Stimulated activated CD4-positive, alpha-beta T cell treated with anti-CD3 and anti-CD28 coated beads, Interleukin-1b, Interleukin-23, amount 100 ng/mL, for 24 hours (primary cell): ENCODE measurements at places on chromosomes 6 and 20.

DNA sequence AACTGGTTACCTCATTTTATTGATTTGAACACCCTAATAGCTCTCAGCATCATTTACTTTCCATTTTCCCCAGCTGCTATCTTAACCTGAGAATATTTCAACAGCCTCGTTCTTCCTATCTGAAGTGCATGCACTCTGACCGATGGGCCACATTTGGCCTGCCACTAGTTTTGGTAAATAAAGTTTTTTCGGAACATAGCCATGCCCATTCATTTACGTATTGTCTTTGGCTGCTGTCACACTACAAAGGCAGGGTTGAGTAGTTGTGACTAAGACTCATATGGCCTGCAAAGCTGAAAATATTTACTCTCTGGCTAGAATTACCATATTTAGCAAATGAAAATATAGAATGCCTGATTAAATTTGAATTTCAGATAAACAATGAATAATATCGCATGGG lies 10.8 kb downstream of the ADGRF4 start:
- DNase-seq, result no peak

GRCh38 chr6:141026504-141026903 lies 1106.2 kb upstream of the GJE1 start:
- no peak for DNase-seq

DNA sequence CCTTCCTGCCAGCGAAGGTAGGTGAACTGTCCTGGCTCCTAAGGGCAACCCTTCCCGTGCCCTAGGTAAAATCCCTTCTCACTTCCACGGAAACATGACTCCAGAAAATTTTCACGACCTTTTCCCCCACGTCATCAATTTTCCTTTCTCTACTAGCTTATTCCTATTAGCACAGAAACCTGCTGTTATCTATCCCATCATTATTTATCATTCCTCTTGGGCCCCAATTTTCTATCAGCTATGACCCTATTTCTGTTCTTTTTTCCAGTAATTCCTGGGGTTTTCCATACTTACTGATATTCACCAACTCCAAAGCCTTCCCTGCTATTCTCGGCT lies 23.8 kb upstream of the GCM1 start:
- no peak for DNase-seq

DNA sequence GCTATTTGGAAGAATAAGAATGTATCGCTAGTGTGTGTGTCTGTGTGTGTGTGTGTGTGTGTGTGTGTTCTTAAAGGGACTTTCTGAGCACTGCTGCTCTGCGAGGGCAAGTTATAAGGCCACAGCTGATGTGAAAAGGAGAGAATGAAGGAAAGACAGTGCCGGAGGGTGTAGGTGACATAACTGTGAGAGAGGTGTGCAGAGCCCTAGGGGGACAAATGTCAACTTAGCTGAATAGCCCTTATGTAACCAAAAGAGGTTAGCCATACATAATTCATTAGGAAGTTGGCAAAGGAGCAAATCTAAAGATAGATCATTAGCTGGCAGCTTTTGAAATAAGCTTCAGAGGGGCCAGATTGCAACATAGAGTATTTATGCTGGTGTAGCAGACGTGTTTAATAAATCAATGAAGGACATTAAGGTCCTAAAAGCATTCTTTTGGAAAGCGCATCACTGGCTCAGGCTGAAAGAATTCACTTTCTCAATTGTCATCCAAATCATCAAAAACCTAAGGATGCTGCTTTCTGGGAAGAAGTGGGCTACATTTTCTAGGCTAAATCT lies 81.0 kb downstream of the NDUFAF5 start:
- no peak for DNase-seq

DNA sequence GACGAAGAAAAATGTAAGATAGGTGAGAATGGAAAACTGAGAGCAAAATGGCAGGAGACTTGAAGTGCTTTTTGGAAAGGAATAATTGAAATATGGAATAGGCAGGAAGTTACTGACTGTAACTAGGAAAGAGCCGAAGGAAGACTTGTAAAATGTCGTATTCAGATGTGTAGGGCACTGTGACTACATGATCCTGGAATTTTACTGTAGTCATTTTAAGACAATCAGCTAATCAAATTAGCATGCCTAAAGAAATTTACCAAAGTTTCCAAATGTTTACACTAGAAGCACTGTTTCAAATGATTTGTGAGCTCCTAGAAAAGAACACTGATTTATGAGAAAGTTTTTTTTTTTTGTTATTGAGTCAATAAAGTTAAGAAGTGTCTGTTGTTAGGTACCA lies 21.2 kb upstream of the ADIG start:
- DNase-seq, result no peak

DNA sequence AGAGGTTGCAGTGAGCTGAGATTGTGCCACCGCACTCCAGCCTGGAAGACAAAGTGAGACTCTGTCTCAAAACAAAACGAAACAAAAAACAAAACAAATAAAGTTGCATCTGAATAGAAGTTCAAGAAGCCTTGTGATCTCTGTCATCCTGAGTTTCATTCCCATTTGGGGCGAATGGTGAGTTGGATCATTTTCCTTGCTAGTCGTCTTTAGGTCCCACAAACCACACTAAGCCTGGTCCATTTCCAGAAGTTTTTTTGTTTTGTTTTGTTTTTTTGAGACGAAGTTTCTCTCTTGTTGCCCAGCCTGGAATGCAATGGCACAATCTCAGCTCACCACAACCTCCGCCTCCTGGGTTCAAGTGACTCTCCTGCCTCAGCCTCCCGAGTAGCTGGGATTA lies 33.8 kb downstream of the ZNF217 start:
- DNase-seq, result no peak

DNA sequence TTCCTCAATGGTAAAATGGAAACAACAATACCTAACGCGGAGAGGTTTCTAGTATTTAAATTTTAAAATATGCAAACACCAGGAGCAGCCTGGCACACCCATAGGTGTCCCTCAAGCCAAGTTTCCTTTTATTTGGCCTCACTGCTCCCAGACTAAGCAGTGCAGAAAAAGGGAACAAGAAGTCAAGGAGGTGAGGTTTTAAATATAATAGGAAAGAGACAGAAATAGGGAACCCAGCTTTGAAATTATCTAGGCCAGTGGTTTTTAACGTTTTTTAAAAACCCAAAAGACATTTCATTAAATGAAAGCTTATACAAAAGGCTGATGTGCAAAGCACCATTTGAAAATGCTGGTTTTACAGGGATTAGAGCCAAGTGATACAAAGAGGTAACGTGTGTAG lies 109.6 kb downstream of the SLC22A3 start:
- DNase-seq, result no peak

DNA sequence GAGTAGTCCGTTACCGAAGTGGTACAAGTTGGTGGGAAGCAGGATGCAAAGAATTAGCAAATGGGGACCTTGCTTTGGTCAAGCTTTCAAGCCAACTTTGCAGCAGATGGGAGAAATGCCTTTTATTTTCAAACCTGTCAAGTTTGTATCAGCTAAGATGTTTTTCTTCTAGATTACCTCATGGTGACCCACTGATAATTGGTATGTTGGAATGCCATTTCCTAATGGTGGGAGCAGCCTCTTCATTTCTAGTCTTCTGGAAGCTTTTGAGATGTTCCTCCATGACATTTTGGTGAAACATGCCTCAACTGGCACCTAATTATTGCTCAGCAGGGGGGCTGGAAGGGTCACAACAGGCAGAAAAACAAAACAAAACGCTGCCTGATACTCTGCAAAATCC lies 43.7 kb downstream of the ADNP start:
- DNase-seq, result no peak

DNA sequence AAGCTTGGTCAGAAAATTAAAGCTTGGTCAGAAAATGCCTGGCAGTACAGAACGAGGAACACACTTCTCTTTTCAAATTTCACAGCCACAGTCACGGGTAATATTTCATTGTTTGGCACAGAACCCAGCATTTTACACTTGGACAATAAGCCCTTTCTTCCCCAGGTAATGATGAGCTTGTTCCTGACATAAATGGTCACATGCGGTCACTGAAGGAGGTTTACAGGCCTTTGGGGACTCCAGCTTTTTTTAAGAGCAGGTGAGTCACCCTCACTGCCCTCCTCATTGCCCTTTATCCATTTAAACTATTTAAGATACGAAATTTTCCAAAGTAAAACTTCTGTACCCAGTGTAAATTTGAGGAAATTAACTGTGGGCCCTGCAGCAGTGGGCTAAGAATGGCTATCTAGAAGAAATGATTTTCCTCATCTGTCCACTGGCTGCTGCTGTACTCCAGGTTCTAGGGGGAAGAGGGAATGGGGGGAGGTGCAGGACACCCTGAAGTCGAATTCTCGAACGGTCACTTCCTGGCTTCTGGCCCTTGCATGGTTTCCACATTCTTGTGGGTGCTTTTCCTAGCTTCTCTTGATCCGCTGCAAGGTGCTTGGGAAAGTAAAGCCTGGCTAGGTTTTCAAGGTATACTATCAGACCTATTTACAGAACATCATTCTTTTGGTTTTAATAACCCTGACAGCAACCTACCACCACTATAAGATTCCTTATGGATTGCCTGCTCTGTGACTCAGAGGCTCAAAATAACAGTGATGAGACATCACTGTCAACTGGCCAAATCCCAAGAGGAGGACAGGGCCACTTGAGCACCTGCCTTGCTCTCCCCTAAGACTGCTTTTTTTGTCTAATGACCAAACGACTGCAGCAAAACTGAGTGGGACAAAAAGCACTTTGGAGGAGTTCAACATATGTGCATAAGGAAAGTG lies 75.8 kb downstream of the PREP start:
- no peak for DNase-seq

GRCh38 chr20:42274986-42275385 lies 656.8 kb upstream of the CHD6 start:
- no peak for DNase-seq

GRCh38 chr20:32359633-32360332 lies 1.7 kb downstream of the ASXL1 start:
- DNase-seq, result no peak

GRCh38 chr6:64301307-64302236 lies 666.0 kb downstream of the PHF3 start:
- no peak for DNase-seq

- no peak for DNase-seq
These were observed 33.0 kb downstream of the PYGB start for GRCh38 chr20:25280574-25281535.

DNA sequence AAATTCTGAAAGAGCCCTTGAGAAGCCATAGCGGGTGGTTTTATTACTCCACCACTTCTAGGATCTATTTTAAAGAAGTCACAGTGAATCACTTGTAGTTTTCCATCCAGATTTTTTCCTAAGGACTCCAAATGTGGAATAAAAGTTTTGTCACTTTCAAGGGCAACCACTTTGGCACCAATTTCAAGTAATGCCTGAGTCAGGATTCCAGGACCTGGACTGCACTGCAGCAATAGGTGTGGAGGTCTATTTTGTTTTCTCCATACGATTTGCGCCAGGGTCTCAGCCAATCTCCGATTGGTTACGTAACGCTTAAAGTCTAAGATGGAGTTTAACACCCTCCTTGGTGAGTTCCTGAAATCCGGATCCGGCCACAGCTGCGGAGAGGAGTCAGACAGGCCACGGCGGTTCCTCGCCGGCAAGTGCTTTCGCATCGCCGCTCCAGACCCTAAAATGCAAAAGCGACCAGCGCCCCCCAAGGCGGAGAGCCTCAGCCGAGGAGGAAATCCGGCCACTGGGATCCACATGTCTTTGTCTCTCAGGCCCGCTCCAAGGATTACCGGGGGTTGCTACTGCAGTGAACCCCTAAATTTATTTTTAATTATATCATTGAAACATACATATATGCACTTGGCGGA lies 18.6 kb upstream of the PPP1R3G start:
- DNase-seq, result no peak

- no peak for DNase-seq
These were observed 32.8 kb upstream of the ZNFX1 start for GRCh38 chr20:49310705-49311104.

GRCh38 chr20:40690836-40691565 lies 2.0 kb upstream of the MAFB start:
- DNase-seq, result no peak

GRCh38 chr20:35238170-35238569 lies 11.7 kb downstream of the MMP24 start:
- no peak for DNase-seq

GRCh38 chr6:71011871-71012371 lies 55.1 kb upstream of the B3GAT2 start:
- DNase-seq, result no peak

- no peak for DNase-seq
These were observed 204.8 kb upstream of the NOX3 start for GRCh38 chr6:155660251-155660977.

DNA sequence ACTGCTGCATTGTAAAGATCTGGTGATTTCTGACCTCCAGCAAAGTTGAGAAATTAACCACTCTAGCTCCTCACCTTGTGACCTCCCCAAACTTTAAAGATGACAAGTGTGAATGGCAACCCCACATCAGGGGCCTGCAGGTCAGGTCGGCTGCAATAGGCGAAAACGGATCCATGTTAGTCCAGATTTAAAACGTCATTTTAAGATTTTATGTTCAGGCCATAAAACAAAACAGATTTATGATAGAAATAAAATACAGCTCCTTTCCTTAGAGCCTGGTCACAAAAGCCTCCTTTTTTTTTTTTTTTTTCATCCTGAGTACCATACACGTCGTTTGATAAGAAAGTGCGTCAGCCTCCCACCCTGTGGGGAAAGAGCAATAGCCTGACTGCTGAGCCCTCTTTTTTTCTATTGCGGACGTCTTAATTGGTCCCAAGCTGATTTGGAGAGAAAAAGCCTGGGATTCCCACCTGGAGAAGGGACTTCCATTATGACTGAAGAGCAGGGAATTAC lies 519.2 kb upstream of the NOX3 start:
- no peak for DNase-seq

DNA sequence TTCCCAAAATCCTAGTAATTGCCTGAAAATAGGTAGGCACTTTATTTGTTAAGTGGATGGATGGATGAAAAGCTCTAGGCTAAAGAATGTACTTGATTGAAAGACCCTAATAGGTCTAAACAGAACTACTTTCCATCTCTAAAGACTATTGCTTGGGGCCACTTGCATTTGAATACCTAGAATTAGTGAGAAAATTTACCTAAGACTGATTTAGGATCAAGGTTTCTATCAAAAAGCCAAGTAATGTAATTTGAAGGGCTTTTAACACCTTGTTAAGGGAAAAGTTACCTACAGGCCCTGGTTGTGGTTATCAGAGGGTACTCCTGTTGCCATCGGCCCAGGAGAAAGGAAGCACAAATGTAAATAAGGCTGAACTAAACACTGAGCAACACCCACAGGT lies 580.7 kb downstream of the LMBRD1 start:
- DNase-seq, result no peak

GRCh38 chr6:8182902-8183665 lies 80.7 kb upstream of the EEF1E1 start:
- DNase-seq, result no peak

- no peak for DNase-seq
These were observed 446.7 kb downstream of the BMP2 start for GRCh38 chr20:7214081-7214740.

DNA sequence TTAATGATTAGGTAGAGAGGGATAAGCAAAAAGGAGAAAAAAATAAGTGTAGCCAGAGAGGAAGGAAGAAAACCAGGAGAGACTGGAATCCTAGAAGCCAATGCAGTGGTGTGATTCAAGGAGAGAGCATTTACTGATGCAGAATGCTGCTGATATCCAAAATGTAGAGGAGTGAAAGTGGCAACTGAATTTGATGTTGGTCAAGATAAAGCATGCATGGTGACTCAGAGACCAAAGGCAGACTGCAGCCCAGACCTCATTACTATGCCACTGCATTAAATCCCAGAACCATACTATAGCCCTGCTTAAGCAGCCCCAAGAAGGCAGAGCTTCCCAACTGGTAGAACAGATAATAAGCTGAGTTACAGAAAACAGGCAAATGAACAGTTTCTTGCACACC lies 15.8 kb downstream of the KLHL32 start:
- no peak for DNase-seq
